ENCODE measurements at places on chromosomes 1 and 21.
A peak's percentile ranks its signal among the peaks of the same experiment; 100 is the strongest.

DNA sequence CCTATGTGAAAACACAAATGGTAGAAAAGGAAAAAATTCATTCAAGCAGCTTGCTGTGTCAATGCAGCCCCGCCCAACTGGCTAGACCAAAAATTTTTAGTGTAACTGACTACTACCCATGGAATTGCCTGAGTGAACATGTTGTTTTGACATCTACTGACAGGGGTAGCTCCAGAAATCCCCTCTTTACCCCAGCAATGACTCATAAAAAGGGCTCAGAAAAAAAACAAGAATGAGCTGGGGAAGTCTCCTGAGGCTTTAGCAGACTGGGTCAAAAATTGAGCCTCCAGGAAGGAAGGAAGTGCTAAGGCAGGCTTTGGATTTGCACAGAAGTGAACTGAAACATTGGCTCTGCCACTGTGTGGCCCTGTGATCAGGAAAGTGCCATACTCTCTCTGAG lies 24.4 kb upstream of the FGGY start:
- DNase-seq: no peak

DNA sequence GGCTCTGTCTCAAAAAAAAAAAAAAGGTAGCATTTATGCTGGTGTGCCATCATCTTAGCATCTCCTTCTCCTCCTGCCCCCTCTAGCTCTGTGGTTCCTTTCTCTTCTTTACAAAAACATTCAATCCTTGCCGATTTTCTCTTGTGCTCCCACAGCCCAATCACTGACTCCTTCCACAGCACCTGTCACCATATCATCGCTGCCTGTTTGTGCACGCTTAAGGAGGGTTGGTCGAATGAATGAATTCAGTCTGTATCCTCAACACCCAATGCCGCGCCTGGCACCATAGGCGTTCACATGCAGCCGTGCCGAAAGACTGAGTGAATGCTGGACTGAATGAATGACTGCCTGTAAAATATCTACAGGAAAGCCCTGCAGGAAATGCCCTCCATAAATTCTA lies 7.9 kb downstream of the RNU5D-1 start:
- DNase-seq: peak; percentile 38

GRCh38 chr1:197967066-197967465 lies 49.9 kb downstream of the LHX9 start:
- no peak for DNase-seq

GRCh38 chr21:41673596-41674335 lies 93.1 kb downstream of the RIPK4 start:
- DNase-seq: no peak

- DNase-seq: no peak
These were observed 9.0 kb upstream of the CSF1 start for GRCh38 chr1:109901524-109902145.

- DNase-seq: no peak
These were observed 90.4 kb upstream of the DPH5 start for GRCh38 chr1:101116006-101116405.

GRCh38 chr1:62295921-62296491 lies 23.2 kb downstream of the KANK4 start:
- DNase-seq: no peak

DNA sequence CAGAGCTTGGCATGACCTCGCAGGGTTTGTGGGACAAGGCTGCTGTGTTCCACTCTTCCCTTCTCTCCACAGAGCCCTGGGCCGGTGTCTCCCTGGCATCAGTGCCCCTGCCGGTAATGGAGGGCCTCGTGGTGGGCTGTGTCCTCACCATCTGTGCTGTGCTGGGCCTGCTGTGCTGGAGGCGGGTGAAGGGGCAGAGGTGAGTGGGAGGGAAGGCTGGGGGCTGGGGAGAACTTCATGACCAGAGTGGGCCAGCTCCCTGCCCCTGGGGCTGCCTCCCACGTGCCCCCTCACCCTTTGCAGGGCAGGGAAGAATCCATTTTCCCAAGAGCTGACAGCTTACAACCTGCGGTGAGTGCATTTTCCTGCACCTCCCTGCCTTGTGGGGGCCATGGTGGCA lies 12.0 kb upstream of the LGR6 start:
- DNase-seq: peak; percentile 36

DNA sequence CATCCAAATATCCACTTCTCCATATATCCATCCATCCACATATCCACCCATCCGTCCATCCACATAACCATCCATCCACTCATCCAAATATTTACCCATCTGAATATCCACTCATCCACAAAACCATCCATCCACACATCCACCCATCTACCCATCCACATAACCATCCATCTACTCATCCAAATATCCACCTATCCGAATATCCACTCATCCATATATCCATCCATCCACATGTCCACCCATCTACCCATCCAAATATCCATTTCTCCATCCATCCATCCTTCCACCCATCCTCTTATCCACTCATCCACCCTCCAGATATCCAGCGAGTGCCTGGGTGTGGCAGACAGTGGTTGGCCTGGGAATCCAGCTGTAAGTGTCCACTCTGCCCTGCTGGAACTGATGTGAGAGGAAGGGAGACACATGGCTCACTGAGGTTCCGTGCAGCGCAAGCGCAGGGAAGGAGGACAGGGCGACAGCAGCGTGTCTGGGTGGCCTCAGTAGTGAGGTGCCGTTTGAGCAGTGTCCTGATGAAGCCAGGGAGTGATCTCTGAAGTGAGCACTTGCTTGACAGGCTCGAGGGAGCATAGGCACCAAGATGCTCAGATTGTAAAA lies 27.1 kb downstream of the SLC45A1 start:
- no peak for DNase-seq

Measured in endodermal cell (in vitro differentiated cells).